ENCODE measurements at places on chromosomes 1 and 21.

GRCh38 chr1:53651356-53651755 lies 87.6 kb downstream of the GLIS1 start:
- DNase-seq, result no peak

DNA sequence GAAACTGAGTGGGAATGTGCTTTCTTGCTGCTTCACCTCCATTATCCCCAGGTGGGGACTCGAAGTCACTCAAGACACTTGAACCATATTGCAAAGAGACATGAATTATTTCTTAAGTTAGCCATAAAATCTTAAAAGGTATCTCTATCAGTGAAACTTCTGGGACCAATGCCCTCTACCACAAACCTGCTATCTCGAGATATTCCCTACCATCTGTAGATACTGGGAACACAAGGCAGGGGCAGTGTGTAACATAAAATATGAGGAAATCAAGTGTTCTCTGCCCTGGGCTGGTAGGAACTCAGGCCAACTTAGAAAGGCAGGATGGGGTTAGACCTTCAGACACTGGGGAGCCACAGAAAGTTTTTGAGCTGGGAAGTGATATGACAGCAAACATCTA lies 1.3 kb upstream of the CD58 start:
- no peak for DNase-seq

DNA sequence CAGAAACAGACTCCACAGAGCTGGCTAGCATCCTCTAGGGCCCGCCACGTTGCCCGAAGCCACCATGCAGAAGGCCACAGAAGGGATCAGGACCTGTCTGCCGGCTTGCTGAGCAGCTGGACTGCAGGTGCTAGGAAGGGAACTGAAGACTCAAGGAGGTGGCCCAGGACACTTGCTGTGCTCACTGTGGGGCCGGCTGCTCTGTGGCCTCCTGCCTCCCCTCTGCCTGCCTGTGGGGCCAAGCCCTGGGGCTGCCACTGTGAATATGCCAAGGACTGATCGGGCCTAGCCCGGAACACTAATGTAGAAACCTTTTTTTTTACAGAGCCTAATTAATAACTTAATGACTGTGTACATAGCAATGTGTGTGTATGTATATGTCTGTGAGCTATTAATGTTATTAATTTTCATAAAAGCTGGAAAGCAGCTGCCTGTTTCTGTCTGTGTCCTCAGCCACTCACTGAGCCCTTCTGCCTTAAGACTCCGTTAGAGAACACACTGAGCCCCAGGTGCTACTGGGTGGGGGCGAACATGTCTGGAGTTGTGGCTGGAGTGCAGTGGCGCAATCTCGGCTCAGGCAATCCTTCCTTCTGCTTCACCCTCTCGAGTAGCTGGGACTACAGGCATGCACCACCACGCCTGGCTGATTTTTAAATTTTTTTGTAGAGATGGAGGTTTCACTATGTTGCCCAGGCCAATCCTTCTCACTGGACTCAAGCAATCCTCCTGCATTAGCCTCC lies 14.8 kb downstream of the MFSD2A start:
- DNase-seq, result no peak

GRCh38 chr1:220787069-220787619 lies 431 bp downstream of the MTARC1 start:
- DNase-seq, result no peak

- no peak for DNase-seq
Measured at GRCh38 chr1:7113822-7114221, 328.6 kb downstream of the CAMTA1 start.

- no peak for DNase-seq
Measured at GRCh38 chr1:145927916-145928643, 796 bp upstream of the RBM8A start.
